Dermis blood vessel endothelial cell (primary cell): ENCODE measurements at places on chromosomes 1 and 21. TPM values are rescaled to one million over a fixed set of nuclear protein-coding genes. Genes with fewer than 3 reads are reported as not detected.

Gene CYP4A11
- total RNA-seq: not detected in 2 replicates

Gene CLCC1
- 29.1 and 37.5 TPM in 2 replicates for total RNA-seq

Gene C1QTNF12
- total RNA-seq: 0.17 and 0.56 TPM in 2 replicates

Gene IKBKE
- total RNA-seq: 23.3 and 33.9 TPM in 2 replicates

Gene CD53
- not detected in 2 replicates for total RNA-seq

Gene C1orf159
- total RNA-seq: 11.4 and 11.7 TPM in 2 replicates

Gene REG4
- total RNA-seq: not detected in 2 replicates

Gene SGIP1
- 37.4 and 48.0 TPM in 2 replicates for total RNA-seq

Gene KLF17
- not detected in 2 replicates for total RNA-seq

Gene ZNF648
- not detected in 2 replicates for total RNA-seq

Gene FOXD3
- not detected in 2 replicates for total RNA-seq

GRCh38 chr1:20028125-20028524, 41.9 kb upstream of the PLA2G5 start:
- DNase-seq: no peak

DNA sequence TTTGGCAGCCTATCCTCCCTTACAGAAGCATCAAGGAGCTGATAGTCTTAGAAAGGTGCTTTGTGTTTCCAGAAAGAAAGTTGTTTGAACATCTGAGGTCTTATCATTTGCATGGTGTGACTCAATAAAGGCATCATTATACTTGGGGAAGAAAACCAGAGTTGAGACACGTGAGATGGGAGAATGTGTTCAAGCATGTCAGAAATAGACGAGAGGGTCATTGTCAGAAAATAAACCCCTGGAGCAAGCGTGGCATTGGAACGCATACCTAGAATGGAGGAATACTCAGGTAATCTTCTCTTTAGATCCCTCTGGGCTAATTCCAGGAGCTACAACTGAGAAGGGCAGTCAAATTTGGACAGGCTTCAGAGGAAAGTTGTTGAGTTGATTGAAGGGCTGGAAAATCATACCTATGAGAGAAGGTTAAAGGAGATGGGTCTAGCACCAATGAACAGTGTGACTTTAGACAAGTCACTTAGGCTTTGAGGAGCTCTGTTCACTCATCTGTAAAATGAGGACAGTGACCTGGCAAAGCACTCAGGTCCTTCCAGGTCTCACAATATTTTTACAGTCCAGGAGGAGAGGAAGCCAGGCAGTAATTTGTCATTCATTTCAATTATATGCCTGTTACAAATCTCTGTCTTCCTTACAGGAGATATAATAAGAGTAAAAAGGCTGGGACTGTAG, 101.3 kb upstream of the C1orf21 start:
- DNase-seq: no peak

DNA sequence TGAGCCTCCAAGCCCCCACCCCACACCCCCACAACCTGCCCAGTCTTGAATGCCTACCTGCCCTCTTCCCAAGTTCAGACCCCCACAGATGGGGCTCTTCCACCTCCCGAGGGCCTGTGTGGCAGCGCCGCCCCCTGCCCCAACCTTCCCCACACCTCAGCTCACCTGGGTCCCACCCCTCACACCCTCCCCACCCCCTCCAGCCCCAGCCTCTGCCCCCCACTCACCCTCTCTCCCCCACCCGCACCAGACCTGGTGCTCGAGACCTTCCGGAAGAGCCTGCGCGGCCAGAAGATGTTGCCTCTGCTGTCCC, 9.2 kb downstream of the TNFRSF18 start:
- no peak for DNase-seq

DNA sequence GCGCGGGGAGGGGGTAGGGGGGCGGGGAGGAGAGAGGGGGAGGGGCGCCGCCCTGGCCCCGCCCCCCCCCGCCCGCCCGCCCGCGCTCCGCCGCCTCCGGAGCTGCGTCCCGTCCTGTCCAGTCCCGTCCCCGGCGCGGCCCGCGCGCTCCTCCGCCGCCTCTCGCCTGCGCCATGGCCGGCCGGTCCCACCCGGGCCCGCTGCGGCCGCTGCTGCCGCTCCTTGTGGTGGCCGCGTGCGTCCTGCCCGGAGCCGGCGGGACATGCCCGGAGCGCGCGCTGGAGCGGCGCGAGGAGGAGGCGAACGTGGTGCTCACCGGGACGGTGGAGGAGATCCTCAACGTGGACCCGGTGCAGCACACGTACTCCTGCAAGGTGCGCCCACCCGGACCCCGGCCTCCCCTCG, at the start of gene AGRN:
Gene AGRN (plus strand): TSS at position 121 of the 405 bp plus-strand sequence. CDS start 53 bp downstream, at position 174.
- DNase-seq: peak; percentile 44

DNA sequence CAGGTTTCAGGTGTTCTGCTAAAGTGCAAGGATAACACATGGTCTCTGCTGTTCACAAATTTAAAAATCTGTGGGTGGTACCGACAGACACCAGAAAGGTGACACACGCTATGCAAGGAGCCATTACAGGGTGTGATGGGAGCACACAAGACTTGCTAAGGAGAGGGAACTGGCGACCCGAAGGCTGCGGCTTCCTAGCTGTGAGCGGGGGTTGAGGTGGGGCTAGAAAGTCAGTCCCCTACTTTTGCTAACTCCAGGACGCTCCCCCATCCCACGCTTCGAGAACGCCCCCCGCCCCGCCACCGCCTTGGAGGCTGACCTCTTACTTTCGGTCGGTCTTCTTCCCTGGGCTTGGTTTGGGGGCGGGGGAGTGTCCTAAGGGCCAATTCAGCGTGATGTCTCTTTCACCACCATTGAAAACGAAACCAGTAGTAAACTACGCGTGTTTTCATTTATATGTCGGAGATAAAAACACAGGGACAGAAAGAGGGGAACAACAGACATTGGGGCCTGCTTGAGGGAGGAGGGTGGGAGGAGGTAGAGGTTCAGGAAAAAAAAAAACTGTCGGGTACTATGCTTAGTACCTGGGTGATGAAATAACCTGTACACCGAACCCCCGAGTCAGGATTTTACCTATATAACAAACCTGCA, 1.1 kb downstream of the CKS1B start:
- peak; percentile 68 for DNase-seq

- no peak for DNase-seq
Observed at GRCh38 chr1:216921866-216922265, 198.6 kb upstream of the ESRRG start.

- DNase-seq: no peak
Observed at GRCh38 chr1:24020025-24020424, 39.9 kb upstream of the SRSF10 start.

- DNase-seq: peak; percentile 80
Observed at GRCh38 chr1:147723691-147724323, 36.6 kb downstream of the GJA5 start.

GRCh38 chr21:40129809-40130208, 262.6 kb downstream of the PCP4 start:
- DNase-seq: no peak

DNA sequence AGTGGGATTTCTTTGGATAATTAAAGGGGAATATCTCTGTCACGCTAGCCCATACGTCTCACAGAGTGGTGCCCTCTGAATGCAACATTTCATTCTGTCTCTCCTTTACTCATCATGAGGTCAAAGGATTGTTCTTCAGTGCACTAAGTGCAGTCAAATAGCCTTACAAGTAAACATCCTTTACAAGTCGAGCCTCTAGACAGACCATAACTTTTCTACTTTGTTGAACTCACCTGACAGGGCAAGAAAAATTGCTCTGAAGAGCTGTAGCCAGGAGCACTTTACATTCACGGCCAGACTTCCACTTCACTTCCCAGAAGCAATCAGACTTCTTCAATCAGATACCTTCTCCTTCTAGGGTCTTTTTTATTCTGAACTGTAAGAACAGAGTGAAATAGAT, 768.0 kb upstream of the TMPRSS15 start:
- no peak for DNase-seq

- DNase-seq: no peak
Observed at GRCh38 chr1:151970626-151971025, 23.0 kb downstream of the S100A10 start.

DNA sequence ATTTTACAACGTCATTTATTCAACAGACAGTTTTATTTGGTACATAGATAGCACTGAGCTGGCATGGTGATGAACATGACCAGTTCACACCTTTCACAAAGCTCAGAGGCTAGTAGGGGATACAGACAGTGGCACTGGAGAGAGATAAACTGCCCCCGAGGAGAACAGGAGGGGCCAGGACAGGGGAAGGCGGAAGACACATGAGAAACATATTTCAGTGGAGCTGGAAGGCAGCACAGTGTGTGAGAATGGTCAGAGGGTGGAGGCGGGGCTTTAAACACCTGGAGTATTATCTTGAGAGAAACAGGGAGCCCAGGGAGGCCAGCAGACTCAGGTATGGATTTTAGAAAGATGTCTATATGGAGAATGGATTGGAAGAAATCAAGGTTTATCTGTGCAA, 49.5 kb downstream of the CHML start:
- DNase-seq: no peak

GRCh38 chr1:20010016-20010415, 30.6 kb upstream of the PLA2G2A start:
- no peak for DNase-seq

DNA sequence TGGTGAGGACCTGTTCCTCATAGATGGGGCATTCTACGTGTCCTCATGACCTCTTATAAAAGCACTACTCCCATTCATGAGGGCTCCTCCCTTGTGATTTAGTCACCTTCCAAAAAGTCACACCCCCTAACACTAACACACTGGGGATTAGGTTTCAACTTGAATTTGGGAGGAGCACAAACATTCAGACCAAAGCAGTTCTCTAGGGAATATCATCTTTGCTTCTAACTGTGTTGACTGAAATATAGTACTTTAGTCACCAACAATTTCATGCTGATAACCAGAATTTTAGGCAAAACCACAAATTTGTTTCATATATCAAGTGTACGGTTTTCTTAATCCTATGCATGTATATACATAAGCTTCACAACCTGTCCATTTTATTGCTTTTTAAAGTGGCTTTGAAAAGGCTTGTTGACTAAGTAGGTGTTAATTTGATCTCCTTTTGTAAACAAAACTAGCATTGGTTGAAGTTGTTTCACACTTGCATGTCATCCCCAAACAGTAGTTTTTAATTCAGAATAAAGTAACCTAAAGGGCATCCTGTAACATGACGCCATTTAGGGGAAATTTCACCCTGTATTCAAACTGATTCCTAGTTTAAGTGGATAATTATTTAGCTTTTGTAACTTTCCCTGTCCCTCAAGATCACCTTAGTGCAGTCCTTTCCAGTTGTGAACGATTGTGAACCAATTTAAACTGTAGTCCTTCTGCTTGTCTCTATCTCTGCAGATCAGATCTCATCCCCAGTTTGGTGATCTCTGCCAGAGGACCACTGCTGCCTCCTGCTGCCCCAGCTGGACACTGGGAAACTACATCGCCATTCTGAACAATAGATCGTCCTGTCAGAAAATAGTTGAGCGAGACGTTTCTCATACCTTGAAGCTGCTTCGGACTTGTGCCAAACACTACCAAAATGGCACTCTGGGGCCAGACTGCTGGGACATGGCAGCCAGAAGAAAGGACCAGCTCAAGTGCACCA, 141.1 kb downstream of the TLR5 start:
- DNase-seq: peak; percentile 17

GRCh38 chr1:8359617-8360481, 41.9 kb downstream of the SLC45A1 start:
- no peak for DNase-seq

DNA sequence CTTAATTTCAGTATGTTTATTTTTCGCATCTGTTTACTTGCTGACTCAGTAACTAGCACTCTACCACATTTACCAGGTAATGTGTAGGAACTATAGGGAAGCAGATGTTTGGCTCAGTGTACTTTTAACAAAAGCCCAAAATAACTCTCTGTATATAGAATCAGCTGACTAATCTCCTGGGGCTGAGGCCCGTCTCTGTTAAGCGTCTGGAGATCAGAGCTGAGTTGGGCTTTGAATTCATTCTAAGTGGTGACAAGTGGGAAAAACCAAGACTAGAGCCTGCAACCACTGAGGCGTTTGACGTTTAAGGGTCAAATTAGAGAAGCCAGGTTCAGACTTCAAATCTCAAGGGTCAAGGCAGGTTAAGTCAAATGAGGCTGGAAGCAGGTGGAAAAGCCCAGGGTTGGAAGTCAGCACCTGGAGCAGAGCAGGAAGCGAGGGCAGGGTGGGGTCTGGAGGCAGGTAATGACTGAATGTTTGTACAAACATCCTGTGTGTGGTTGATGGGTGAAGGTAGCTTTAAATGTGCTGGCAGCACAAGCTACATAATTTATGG, 56.8 kb upstream of the LYST start:
- DNase-seq: no peak

GRCh38 chr1:60101516-60101915, 27.9 kb upstream of the C1orf87 start:
- DNase-seq: peak; percentile 47

DNA sequence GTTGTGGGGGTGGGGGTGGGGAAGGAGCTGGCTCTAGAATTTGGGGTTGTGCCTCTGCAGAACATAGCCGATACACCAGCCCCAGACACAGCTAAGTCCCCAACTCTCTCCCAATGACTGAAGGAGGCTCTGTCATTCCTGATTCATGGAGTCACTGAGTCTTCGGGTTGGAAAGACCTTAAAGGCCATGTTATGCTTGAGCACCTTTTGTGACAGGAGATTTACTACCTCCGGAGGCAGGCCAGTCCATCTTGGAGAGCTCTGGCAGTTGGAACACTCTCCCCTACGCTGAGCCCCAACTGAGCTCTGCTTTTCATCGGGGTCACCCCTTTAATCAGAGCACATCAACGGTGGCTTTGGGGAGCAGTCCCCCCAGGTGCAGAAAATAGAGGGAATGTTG, 284.4 kb upstream of the GJB5 start:
- no peak for DNase-seq

GRCh38 chr1:167344112-167344511, 123.4 kb downstream of the POU2F1 start:
- no peak for DNase-seq

DNA sequence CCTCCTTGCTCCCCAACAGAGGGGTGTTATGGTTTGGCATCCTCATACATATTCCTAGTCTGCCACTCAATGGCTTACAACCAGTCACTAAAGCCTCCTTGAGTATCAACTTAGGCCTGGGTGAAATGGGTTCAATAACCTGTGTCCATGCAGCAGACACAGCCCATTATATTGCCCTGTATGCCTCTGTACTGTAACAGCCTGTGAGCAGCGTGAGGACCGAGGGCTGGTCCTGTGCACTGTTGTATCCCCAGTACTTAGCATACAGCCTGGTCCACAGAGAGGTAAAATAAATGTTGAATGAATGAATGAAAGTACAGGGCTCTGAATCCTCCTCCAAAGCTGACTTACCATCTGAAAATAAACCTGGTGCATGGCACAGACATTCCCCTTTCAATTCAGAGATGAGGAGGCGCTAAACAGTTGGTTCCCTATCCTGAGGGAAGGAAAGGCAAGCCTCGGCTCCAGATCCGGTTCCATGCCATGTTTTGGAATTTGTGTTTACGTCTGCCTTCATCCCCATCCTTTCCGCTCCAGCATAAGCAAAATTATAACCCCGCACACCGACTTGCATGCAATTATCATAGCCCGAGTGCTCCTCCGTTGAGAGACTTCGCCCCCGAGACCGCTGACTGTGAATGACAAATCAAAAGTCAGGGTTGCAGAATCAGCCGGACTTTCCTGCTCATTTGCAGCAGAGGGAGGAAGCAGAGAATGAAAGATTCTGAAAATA, 45.0 kb upstream of the DNAJC6 start:
- peak; percentile 67 for DNase-seq

GRCh38 chr1:212455803-212456528, 23.2 kb downstream of the NENF start:
- DNase-seq: peak; percentile 92
